ENCODE measurements at places on chromosomes 5 and 9. TPM values are rescaled to one million over a fixed set of nuclear protein-coding genes. Genes with fewer than 3 reads are reported as not detected.

Gene PCDHGA5
- 0.25 TPM for total RNA-seq

Gene DMGDH
- 14.7 TPM for total RNA-seq

Gene WASHC1
- total RNA-seq = 17.2 TPM

Gene MEF2C
- total RNA-seq = 0.05 TPM

Gene SLC6A19
- total RNA-seq = not detected

Gene FABP6
- total RNA-seq = not detected

Gene SPATA31A3
- not detected for total RNA-seq

Gene EQTN
- not detected for total RNA-seq

Gene CTNND2
- not detected for total RNA-seq

Gene TRIM36
- total RNA-seq = 4.9 TPM

Gene TTC23L
- total RNA-seq = 0.69 TPM

Gene RAPGEF1
- total RNA-seq = 55.4 TPM

Gene CD14
- total RNA-seq = 2.2 TPM

- no peak overlapping the region for H3K4me3 ChIP-seq
- H3K36me3 ChIP-seq = no peaks in the 10 kb centered on the region
- H3K27me3 ChIP-seq = no peaks in the 10 kb centered on the region
- DNase-seq = no peak
- peaks cover 10% of the 10 kb centered on the region for H3K4me1 ChIP-seq
These were observed 199.3 kb upstream of the PTGER4 start for GRCh38 chr5:40480392-40480791.

- peaks cover 6% of the 10 kb centered on the region for H3K4me1 ChIP-seq
- no peak overlapping the region for H3K4me3 ChIP-seq
- no peaks in the 10 kb centered on the region for H3K27me3 ChIP-seq
- no peaks in the 10 kb centered on the region for H3K36me3 ChIP-seq
- no peak overlapping the region for H3K27ac ChIP-seq
These were observed 388.4 kb upstream of the PTGER4 start for GRCh38 chr5:40291338-40291737.

- H3K27me3 ChIP-seq = no peaks in the 10 kb centered on the region
- no peak for DNase-seq
- no peaks in the 10 kb centered on the region for H3K4me1 ChIP-seq
- H3K36me3 ChIP-seq = no peaks in the 10 kb centered on the region
- H3K27ac ChIP-seq = no peak overlapping the region
- no peak overlapping the region for H3K4me3 ChIP-seq
These were observed 34.3 kb downstream of the NTRK2 start for GRCh38 chr9:84703793-84704192.

- no peaks in the 10 kb centered on the region for H3K36me3 ChIP-seq
- peak overlapping the region; percentile 96 for H3K27ac ChIP-seq
- H3K4me1 ChIP-seq = peaks cover 25% of the 10 kb centered on the region
- peak overlapping the region; percentile 59 for H3K4me3 ChIP-seq
These were observed 50.2 kb downstream of the C9orf50 start for GRCh38 chr9:129570450-129571297.

DNA sequence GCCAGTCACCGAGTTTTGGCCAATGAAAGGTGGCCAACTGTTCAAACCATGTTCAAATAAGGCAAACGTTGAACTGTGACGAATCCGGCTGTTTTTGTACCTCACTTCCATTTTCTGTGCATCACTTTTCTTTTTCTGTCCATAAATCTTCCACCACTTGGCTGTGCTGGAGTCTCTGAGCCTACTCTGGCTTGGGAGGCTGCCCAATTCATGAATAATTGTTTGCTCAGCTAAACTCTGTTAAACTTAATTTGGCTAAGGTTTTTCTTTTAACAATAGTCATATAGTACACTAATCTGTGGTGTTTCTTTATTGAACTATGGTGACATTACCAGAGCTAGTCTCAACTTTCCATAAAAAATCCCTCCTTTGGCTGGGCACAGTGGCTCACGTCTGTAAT lies 11.3 kb downstream of the NIM1K start:
- DNase-seq = no peak
- no peaks in the 10 kb centered on the region for H3K27me3 ChIP-seq
- H3K4me3 ChIP-seq = no peak overlapping the region
- no peak overlapping the region for H3K27ac ChIP-seq
- H3K4me1 ChIP-seq = no peaks in the 10 kb centered on the region

DNA sequence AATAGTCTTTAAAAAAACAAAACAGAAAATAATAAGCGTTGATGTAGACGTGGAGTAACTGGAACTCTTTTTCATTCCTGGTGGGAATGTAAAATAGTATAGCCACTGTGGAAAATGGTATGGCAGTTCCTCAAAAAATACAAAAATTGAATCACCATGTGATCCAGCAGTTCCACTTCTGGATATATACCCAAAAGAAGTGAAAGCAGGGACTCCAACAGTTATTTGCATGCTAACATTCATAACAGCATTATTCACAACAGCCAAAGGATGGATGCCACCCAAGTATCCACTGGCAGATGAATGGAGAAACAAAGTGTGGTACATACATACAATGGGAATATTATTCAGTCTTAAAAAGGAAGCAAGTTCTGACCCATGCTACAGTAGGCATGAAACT lies 4.2 kb upstream of the PHF2 start:
- H3K27ac ChIP-seq = no peak overlapping the region
- DNase-seq = no peak
- peaks cover 10% of the 10 kb centered on the region for H3K4me1 ChIP-seq
- H3K27me3 ChIP-seq = no peaks in the 10 kb centered on the region
- peaks cover 4% of the 10 kb centered on the region for H3K36me3 ChIP-seq

DNA sequence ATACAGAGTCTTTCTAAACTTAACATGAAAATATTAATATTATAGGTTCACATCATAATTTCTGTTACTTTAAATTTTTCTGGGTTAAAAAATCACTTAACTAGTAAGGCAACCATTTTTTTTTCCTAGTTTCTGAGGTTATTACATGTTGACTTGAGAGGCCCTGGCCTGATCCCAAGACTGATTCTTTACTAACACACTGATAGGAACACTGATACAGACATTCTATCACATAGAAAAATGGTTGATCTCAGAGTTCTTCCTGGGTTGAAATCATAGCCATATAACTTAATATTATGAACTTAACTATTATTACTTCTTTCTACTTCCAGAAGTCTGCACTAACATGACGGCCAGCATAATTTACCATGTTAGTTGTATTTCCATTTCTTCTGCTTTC lies 43.0 kb downstream of the AP3S1 start:
- H3K4me1 ChIP-seq = no peaks in the 10 kb centered on the region
- H3K27ac ChIP-seq = peak overlapping the region; percentile 50

DNA sequence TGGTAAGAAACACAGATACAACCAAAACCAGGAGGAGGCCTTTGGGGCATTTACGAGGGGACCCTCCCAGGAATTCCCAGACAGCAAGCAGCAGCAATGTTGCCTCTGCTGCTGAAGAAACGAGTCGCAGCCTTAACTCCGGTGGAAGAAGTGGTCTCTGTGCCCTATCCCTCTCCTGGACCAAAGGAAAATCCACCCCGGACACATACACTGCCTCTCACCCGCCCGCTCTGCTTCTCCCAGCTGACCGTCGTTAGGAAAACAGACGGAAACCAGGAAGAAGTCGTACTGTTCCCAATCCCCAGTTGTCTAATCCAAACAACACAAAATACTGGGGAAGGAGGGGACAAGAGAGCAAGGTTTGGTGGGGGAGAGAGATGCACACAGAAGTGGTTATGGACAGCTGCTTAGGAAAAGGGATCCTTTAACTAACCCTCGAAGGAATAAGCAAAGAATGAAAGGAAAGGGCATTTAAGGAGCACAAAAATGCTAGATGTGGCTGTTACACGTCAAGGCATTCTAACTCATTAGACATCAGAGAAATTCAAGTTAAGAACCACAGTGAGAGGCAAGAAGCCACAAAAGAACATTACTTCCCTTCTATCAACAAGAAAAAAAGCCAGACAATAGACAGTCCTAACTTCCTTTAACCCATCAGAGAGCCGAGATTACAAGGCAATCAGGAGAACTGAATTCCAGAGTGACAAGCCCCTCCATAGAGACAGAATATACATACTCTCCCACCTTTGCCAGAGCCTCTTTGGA lies 71.9 kb downstream of the ACTL7B start:
- H3K36me3 ChIP-seq = no peaks in the 10 kb centered on the region
- no peaks in the 10 kb centered on the region for H3K27me3 ChIP-seq
- H3K4me3 ChIP-seq = no peak overlapping the region
- DNase-seq = no peak

- H3K36me3 ChIP-seq = no peaks in the 10 kb centered on the region
- H3K27me3 ChIP-seq = no peaks in the 10 kb centered on the region
- H3K4me3 ChIP-seq = no peak overlapping the region
- H3K27ac ChIP-seq = no peak overlapping the region
- peaks cover 11% of the 10 kb centered on the region for H3K4me1 ChIP-seq
These were observed 88.6 kb upstream of the NFIB start for GRCh38 chr9:14402583-14402982.

GRCh38 chr9:136762915-136763648 lies 1.2 kb downstream of the LCN15 start:
- DNase-seq = peak; percentile 14
- no peaks in the 10 kb centered on the region for H3K27me3 ChIP-seq
- H3K36me3 ChIP-seq = no peaks in the 10 kb centered on the region
- peaks cover 7% of the 10 kb centered on the region for H3K4me1 ChIP-seq
- no peak overlapping the region for H3K27ac ChIP-seq

DNA sequence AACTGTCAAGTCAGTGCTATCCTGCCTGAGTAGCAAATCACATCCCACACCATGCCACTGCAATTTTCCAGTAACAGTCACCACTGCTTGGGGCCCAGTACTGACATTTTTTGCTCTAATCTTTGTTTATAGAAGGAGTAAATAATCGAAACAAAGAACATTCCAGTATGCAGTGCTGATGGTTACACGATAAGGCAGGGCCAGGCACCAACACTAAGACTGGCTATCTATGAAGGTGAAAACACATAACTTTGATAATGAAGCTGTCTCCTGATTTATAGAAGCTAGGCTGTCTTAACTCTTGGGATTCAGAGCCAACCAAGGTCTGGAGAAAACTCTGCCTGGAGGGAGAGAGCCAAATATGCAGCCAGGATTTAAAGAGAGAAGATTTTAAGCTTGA lies 365.3 kb downstream of the BNC2 start:
- DNase-seq = no peak
- peaks cover 18% of the 10 kb centered on the region for H3K4me1 ChIP-seq
- H3K27ac ChIP-seq = no peak overlapping the region
- H3K36me3 ChIP-seq = no peaks in the 10 kb centered on the region

DNA sequence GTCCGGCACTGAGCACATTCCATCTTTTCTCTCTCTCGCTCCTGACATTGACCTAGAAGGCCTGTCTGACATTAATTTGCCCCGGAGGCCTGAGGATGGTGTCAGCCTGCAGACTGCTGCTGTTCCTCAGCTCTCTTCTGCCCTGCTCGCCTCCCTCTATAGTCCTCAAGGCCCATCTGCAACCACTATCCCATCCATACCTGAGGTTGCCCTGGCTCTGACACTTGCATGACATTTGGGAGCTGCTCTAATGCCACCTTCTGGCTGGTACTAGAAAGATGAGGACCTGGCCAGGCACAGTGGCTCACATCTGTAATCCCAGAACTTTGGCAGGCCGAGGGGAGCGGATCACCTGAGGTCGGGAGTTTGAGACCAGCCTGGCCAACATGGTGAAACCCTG lies 38.6 kb upstream of the GGTA1 start:
- peak; percentile 41 for DNase-seq
- no peaks in the 10 kb centered on the region for H3K4me1 ChIP-seq
- H3K27me3 ChIP-seq = peaks cover 5% of the 10 kb centered on the region
- H3K36me3 ChIP-seq = no peaks in the 10 kb centered on the region
- H3K4me3 ChIP-seq = no peak overlapping the region

GRCh38 chr9:20658677-20659473 lies 25.2 kb upstream of the FOCAD start:
- H3K27ac ChIP-seq = peak overlapping the region; percentile 52
- no peak overlapping the region for H3K4me3 ChIP-seq
- peak; percentile 16 for DNase-seq
- peaks cover 30% of the 10 kb centered on the region for H3K27me3 ChIP-seq
- no peaks in the 10 kb centered on the region for H3K4me1 ChIP-seq

- H3K36me3 ChIP-seq = peaks cover 7% of the 10 kb centered on the region
- H3K4me1 ChIP-seq = peaks cover 35% of the 10 kb centered on the region
- DNase-seq = peak; percentile 91
These were observed 2.2 kb upstream of the GNPDA1 start for GRCh38 chr5:142014911-142015584.

DNA sequence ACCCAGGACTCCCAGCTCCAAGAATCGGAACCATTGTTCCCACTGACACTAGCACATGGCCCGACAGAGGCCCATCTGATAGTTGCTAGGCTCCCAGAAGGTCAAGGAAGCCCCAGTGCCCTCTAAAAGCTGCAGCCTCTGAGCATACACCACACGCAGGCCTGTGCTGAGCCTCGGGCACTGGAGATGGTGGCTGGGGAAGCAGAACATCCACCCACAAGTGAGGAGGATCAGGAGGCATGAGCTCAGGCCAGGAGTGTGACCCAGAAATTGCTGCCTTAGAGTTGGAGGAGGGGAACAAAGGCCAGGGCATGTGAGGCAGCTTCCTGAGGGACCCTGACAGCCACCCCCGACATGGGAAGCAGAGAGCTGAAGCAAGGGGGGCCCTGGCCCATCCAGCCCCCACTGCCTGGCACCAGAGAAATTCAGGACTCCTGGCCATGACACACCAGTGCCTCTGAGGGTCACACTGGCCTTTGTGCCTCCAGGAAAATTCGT lies 21.4 kb downstream of the IPPK start:
- H3K4me1 ChIP-seq = peaks cover 8% of the 10 kb centered on the region
- no peak overlapping the region for H3K27ac ChIP-seq
- peaks cover 86% of the 10 kb centered on the region for H3K36me3 ChIP-seq
- no peak overlapping the region for H3K4me3 ChIP-seq

GRCh38 chr5:78341440-78341839 lies 19.0 kb upstream of the SCAMP1 start:
- DNase-seq = no peak
- no peak overlapping the region for H3K4me3 ChIP-seq
- H3K27me3 ChIP-seq = no peaks in the 10 kb centered on the region
- peaks cover 9% of the 10 kb centered on the region for H3K4me1 ChIP-seq

DNA sequence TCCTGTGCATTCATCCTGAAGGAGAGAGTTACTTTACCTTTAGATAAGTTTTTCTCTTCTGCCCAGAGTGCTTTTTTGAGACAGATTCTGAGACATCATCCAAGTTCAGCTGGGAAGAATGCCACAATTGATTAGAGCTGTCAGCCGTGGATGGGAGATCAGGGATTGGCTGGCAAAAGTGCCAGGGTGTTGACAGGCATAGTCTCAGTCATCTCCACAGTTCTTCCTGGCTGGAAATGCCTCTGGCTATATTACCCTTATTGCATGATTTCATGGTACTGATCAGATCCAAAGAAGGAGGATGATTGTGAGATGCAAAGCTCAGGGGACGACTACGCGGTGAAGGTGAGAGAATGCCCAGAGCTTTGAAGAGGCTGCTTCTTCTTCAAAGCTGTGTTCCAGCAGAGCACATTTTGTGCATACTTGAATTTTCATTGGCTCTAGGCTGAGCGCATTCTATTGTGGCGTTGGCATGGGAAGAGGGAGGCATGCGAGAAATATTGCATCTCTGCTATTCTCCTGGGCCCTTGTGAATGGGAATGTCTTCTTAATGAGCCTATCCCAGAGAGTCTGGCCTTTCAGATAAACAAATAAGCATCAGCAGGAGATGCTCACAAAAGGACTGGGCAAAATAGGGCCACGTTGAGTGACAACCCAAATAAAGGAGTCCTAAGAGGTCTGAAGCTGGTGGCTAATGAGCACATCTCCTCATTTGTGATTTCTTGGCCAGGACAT lies 82.1 kb downstream of the GRIA1 start:
- DNase-seq = no peak
- H3K4me1 ChIP-seq = peaks cover 13% of the 10 kb centered on the region
- no peak overlapping the region for H3K4me3 ChIP-seq
- no peaks in the 10 kb centered on the region for H3K36me3 ChIP-seq

All from MCF 10A (cell line).